CD4-positive, CD25-positive, alpha-beta regulatory T cell (primary cell): ENCODE measurements at places on chromosomes 6 and 20. TPM values are rescaled to one million over a fixed set of nuclear protein-coding genes. Genes with fewer than 3 reads are reported as not detected.

DNA sequence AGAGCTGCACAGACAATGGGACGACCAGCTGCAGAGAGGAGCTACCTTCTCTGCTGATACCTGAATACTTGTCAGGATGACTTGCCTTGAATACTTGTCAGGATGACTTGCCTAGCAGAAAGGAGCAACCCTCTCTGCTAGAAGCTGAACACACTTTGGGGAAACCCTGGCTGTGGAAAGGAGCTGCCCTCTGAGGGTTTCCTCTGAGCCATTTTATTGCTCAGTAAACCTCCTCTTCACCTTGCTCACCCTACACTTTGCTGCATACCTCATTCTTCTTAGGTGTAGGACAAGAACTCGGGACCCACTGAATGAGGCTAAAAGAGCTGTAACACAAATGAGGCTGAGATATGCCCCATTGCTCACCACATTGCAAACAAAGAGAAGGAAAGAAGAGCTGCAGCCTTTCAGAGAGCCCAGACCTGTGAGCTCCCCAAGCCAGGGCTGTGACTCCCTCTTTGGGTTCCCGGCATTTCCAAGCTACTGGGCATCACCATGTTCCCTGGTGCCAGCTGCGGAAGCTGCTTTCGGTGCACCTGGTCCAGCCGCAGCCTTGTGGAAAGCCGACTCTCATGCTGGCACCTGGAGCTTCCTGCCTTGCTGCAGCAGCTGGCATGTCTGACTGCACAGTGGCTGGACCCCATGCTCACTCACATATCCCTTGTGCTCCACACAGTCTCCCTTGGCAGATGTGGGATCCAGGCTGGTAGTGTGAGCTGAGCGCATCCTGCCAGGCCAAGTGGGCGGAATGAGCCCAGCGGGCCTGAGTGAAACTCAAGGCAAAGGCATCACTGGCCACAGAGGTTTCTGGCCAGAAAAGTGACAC is 106.7 kb upstream of the AHI1 start:
- H3K4me1 ChIP-seq: no peaks in the 10 kb centered on the region
- H3K27ac ChIP-seq: no peak overlapping the region
- H3K36me3 ChIP-seq: no peaks in the 10 kb centered on the region
- H3K27me3 ChIP-seq: no peaks in the 10 kb centered on the region
- DNase-seq: no peak

DNA sequence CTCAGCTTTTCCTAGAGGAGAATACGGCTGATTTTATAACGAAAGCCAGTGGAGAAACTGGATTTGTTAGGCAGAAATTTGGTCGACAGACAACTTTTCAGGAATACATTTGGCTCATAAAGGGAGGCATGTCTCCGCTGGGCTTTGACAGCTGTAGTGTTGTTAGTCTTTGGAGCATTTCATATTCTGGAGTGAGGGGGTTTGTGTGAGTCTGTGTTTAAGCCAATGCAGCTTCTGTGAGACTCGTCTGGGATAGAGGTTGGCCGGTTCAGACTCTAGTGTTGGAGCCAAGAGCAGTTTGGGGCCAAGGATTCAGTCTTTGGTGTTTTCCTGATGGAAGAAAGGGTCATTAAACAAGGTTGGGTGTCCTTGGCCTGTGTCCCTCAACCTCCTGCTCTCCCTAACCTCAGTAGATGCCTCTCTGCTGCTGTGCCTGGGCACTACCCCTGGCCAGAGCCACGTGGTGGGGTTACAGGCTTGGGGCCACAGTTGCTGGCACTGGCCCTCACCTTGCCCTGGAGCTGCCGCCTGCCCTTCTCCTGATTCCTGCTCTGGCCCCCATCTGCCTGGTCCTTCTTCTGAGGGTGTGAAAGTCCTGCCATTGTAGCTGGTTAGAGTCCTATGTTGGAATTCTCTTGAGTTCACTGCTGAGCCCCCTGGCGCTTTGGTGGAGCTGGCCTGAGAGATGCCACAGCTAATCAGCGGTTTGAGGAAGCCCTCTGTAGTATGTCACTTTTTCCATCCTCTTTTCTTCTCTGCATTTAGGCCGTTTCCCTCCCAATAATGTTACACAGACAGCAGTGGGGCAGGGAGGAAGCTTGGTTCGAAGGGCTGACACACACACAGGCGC is 6.9 kb downstream of the PTK7 start:
- no peak overlapping the region for H3K27ac ChIP-seq
- no peak overlapping the region for H3K4me3 ChIP-seq
- H3K36me3 ChIP-seq: no peaks in the 10 kb centered on the region
- H3K4me1 ChIP-seq: no peaks in the 10 kb centered on the region

GRCh38 chr6:13429406-13429753 is 58.0 kb downstream of the GFOD1 start:
- H3K4me1 ChIP-seq: peaks cover 27% of the 10 kb centered on the region
- DNase-seq: no peak
- H3K36me3 ChIP-seq: no peaks in the 10 kb centered on the region
- H3K27ac ChIP-seq: no peak overlapping the region
- H3K4me3 ChIP-seq: no peak overlapping the region

- no peaks in the 10 kb centered on the region for H3K36me3 ChIP-seq
- no peak for DNase-seq
- H3K27me3 ChIP-seq: peaks cover 3% of the 10 kb centered on the region
- no peak overlapping the region for H3K27ac ChIP-seq
- no peak overlapping the region for H3K4me3 ChIP-seq
These were observed 25.7 kb downstream of the BMP7 start for GRCh38 chr20:57240581-57241362.

DNA sequence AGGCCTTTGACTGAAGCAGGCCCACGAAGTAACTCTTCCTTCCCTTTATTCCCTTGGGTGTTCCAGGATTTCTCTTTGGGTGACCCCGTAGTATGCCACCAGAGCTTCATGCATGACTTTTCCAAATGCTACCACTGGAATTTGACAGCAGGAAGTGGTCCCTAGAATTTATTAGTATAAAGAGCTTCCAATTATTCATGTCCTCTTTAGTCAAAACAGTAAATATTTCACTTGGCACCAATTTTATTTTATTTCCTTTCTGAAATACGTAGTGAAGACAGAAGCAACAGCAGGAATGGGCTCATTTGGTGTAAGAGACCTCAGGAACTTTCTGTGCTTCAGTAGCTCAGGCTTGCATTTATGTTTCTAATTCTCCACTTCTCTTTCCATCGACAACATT is 151.3 kb downstream of the LCA5 start:
- H3K27ac ChIP-seq: no peak overlapping the region
- H3K4me3 ChIP-seq: no peak overlapping the region
- no peaks in the 10 kb centered on the region for H3K4me1 ChIP-seq
- H3K36me3 ChIP-seq: no peaks in the 10 kb centered on the region
- H3K27me3 ChIP-seq: no peaks in the 10 kb centered on the region

DNA sequence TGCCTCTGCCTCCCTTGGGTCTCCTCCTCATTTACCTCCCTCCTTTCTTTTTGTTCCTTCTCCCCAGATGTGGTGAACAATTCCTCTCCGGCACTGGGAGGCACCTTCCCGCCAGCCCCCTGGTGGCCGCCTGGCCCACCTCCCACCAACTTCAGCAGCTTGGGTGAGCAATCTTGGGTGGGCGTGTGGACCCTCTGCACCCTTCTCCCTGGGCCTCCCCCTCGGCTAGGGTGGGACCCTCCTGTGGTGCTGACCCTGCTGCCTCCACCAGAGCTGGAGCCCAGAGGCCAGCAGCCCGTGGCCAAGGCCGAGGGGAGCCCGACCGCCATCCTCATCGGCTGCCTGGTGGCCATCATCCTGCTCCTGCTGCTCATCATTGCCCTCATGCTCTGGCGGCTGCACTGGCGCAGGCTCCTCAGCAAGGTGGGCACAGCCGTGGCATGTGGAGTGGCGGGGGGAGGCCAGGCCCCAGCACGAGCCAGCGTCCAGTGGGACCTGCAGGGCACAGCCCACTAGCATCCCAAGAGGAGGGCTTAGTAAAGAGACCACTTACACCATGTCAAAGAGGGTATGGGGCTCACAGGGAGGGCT is 8.8 kb downstream of the DDR1 start:
- H3K36me3 ChIP-seq: peaks cover 3% of the 10 kb centered on the region
- no peaks in the 10 kb centered on the region for H3K4me1 ChIP-seq
- no peak for DNase-seq
- no peak overlapping the region for H3K27ac ChIP-seq

DNA sequence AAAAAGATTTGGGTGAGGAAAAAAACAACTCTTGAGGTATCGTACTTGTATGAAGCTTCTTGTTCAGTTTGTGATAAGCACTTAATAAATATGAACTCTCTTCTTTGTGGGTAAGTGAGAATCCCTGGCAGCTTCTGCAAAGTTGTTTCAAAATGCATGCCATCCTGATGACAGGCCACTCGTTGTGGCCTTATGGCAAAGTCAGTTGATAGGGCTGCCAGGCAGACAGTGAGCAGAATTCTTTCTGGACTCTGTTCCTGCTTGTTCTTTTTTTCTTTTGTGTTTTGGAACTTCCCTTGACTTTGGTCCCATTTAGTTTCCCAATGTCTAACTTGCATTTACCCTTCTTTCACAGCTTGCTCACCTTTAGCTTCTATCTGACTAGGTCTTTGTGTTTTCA is 983.5 kb upstream of the FLRT3 start:
- H3K27ac ChIP-seq: no peak overlapping the region
- no peaks in the 10 kb centered on the region for H3K36me3 ChIP-seq
- no peaks in the 10 kb centered on the region for H3K27me3 ChIP-seq
- H3K4me3 ChIP-seq: no peak overlapping the region
- H3K4me1 ChIP-seq: no peaks in the 10 kb centered on the region

DNA sequence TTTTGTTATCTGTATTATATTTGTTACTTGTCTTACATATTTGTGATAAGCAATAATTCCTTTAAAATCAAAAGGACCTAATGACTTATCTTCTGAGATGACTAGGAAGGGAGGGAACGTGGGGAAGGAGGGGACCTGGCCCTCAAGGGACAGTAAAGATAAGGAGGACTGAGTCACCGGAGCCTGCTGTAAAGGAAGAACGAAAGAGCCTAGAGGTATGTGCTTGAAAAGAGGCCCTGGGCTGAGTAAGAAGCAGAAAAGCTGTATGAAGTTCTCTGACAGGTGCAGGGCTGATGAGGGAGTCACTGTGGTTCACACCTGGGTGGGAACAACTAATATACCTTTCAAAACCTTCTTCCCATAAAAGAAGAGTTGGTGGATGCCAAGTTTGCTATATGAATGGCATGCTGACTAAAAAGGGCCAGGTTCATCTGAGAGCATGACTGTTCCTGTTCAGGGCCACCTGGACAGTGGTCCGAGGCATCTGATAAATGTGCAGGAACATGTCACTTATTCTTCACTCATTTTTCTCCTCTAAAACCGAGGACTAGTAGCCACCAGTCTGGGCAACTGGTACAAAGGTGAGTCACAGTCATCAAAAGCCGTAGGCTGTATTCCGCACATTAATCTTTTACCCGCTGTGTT is 111.3 kb downstream of the TNFAIP3 start:
- no peaks in the 10 kb centered on the region for H3K27me3 ChIP-seq
- H3K27ac ChIP-seq: no peak overlapping the region

DNA sequence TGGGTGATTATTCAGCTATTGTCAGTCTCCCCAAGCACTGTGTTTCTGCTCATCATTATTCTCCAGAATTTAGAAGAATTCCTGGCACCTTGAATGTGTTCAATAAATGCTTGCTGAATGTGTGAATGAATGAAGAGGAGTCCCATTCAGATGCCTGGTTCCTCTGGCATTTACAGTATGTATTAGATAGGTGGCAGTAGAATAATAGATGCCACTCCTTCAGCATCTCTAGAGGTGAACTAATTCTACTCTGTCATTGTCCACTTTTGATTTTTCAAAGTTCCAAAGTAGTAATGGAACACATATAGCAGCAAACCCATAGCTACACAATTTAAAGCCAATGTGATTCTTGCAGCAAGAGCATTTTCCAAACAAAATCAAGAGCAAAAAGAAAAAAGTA is 118.9 kb upstream of the CEP162 start:
- H3K36me3 ChIP-seq: no peaks in the 10 kb centered on the region
- no peaks in the 10 kb centered on the region for H3K27me3 ChIP-seq
- no peak for DNase-seq
- no peak overlapping the region for H3K27ac ChIP-seq
- H3K4me3 ChIP-seq: no peak overlapping the region

DNA sequence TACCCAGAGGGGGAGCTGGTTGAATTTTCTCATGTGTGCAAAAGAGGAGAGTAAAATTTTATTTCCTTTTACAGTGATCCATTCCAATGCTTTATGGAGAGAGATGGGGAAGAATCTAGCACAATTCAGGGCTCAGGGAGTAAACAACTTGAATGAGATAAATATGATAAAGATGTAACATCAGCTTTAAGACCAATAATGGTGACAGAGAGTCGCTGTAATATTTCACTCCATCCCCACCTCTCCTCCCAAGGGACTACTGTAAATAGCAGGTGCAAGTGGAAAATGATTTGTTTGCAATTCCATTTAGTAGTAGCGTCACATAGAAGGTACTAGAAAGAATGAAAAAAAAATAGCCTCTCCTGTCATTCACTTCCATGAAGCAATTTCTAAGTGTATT is 4.8 kb downstream of the CRISP3 start:
- no peak for DNase-seq
- no peak overlapping the region for H3K4me3 ChIP-seq
- H3K27me3 ChIP-seq: no peaks in the 10 kb centered on the region
- no peaks in the 10 kb centered on the region for H3K36me3 ChIP-seq

- H3K4me3 ChIP-seq: peak overlapping the region; percentile 72
- peaks cover 41% of the 10 kb centered on the region for H3K4me1 ChIP-seq
- peak overlapping the region; percentile 53 for H3K27ac ChIP-seq
- no peak for DNase-seq
- no peaks in the 10 kb centered on the region for H3K27me3 ChIP-seq
These were observed 14.3 kb downstream of the B4GALT5 start for GRCh38 chr20:49699200-49699992.

- DNase-seq: no peak
- H3K4me1 ChIP-seq: peaks cover 17% of the 10 kb centered on the region
- peak overlapping the region; percentile 54 for H3K4me3 ChIP-seq
These were observed 131.7 kb downstream of the GPX5 start for GRCh38 chr6:28657381-28657768.

- H3K4me1 ChIP-seq: no peaks in the 10 kb centered on the region
- DNase-seq: no peak
- no peak overlapping the region for H3K27ac ChIP-seq
- no peaks in the 10 kb centered on the region for H3K27me3 ChIP-seq
These were observed 125.6 kb upstream of the QKI start for GRCh38 chr6:163288915-163289314.

DNA sequence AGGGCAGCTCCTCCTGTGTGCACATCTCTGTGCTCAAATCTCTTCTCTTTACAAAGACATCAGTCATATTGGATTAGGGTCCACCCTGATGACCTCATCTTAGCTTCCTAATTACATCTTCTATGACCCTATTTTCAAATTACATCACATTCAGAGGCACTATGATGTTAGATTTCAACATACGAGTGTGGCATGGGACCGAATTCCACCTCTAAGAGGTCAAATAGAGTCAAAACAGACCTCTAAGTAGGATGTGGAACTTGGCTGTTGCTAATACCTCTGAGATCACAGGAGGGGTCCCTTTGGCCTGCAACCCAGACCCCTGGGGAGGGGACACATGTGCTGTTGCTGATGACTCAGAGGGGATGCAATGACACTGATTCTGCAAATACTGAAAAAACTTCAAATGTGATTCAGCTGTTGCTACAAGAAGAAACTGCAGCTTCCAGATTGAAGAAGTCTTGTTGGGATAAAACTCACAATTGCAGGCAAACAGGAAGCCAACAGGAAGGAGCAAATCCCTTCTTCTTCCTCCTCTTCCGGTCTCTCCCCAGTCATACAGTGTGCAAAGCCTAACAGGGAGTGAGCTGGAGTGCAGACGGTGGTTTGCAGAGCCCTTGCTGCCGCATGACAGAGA is 216.2 kb downstream of the MYLK4 start:
- no peak for DNase-seq
- H3K27me3 ChIP-seq: peaks cover 12% of the 10 kb centered on the region
- no peak overlapping the region for H3K4me3 ChIP-seq
- no peaks in the 10 kb centered on the region for H3K4me1 ChIP-seq
- no peaks in the 10 kb centered on the region for H3K36me3 ChIP-seq

Gene APOBEC2
- polyA plus RNA-seq: 0.67 TPM

Gene SLC35D3
- polyA plus RNA-seq: not detected

Gene SSR1
- polyA plus RNA-seq: 164 TPM

Gene PAX1
- not detected for polyA plus RNA-seq

Gene GLP1R
- polyA plus RNA-seq: not detected

Gene CFAP61
- not detected for polyA plus RNA-seq
